Motor neuron (in vitro differentiated cells): ENCODE measurements at places on chromosomes 12 and 14. TPM values are rescaled to one million over a fixed set of nuclear protein-coding genes. Genes with fewer than 3 reads are reported as not detected.

Gene CATSPERB
- total RNA-seq = 14.9 and 23.2 TPM in 2 replicates

Gene KLRC1
- total RNA-seq = not detected in 2 replicates

Gene CCNB1IP1
- 49.7 and 51.2 TPM in 2 replicates for total RNA-seq

DNA sequence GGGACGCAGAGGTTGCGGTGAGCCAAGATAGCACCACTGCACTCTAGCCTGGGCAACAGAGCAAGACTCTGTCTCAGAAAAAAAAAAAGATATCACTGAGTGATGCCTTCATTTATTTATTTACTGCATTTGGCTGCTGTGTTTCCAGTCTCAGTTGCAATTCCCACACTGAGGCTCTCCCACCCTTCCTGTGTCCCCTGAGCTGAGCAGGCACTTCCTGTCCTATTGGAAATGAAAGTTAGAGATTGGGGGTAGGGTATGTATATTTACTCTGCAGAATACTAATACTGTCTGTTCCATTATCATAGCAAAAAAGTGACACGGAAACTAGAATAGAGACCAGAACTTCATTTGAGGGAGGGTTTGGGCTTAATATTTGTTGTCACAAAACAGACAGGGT is 1.6 kb upstream of the RBMS2 start:
- ATAC-seq = peak; percentile 10

DNA sequence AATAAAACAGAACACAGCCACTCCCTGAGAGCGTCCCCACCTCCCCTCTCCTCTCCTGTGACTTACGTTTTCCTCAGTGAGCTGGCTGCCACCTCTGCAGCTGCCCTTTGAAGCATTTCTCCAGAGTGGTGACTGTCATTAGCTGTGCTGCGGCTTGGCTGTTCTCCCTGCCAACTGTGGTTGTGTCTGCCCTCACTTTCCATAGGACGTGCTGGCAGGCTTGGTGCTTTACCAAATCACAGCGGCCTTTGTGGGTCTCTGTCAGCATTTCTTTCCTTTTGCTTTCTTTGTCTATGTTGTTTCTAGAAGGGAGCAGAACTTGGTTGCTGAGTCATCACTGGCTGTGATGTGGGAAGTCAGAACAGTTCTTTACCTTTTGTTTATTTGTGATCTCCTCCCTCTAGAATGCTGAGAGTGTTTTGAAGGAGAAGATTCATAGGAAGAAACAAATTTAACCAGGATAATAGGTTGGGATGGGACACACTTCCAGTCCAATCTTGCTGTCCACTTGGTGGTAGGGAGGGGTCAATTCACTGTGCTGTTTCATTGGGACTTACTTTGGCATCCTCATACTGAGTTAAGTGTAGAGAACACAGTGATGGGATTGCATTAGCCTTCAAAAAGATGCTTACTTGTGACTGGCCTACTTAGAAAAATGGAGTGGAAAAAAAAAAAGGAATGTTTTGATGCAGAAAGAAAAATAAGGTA is 88.2 kb downstream of the TMX1 start:
- peak; percentile 69 for ATAC-seq

DNA sequence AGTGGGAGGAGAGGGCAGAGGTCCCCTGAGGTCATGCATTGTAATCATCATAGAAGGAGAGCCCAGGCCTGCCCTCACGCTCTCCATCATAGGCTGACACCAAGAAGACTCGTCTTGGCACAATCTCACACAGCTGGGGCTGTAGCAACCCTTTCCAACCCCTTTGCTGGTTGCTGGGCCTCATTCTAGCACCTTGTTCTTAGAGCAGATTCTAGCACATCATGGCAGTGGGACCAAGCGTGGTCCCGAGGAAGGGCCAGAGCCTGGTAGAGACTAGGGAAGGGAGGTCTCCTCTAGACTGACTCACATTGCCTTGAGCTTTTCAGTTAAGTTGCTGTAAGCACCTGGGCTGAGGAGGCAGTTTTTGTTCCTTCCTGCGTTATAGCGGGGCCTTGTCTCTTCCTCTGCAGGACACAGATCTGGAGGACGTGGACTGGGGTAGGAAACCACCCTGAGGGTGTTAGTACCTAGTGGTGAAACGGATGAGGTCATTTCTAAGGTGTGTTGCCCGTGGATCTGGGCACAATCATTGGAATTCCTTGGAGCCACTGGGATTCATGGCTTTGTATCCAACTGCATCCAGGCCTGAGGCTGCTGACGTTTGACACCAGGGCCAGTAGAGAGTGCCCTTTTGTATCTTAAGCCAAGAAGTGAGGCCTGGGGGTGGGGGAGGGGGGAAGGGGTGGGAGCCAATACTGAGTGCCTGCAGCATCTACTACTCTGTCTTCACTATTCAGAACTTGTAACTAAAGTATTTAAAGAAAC is 19.9 kb downstream of the RPS6KL1 start:
- no peak for ATAC-seq

DNA sequence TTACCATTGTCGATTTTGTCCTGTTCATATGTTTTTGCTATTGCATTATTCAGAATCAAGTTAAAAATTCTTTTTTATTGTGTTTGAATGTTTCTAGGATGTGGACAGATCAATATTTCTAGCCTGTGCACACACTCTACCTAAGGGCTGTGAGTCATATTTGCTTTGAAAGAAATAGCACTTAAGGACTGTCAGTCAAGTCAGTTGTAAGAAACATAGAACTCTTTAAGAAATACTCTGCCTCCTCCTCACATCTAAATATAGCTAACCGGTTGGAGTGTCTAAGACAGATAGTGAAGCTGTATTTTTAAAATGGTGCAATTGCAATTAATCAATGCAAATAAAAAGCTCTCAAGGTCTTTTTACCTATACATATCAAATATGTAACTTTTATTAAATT is 17.9 kb upstream of the MGST1 start:
- ATAC-seq = peak; percentile 38

- peak; percentile 54 for ATAC-seq
Observed at GRCh38 chr14:94998685-94999084, 158.6 kb downstream of the DICER1 start.

DNA sequence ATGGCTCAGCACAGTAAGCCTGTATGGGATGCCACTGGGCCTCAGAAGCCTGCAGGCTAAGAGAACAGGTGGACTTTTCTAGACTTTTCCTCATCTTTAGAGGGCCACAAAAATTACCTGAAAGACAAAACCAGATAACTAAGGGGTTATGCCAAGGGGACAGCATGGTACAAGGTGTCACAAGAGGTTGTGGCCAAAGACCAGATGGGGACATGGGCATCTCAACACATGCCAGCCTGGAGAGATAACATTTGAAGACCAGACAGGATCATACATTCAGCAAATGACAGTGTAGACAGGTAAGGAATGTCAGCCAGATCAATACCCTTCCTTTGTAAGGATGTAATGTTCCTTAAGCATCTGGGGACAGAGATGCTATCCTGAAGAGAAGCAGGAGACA is 8.9 kb upstream of the CRY1 start:
- no peak for ATAC-seq
